ENCODE measurements at places on chromosomes 11 and 22. TPM values are rescaled to one million over a fixed set of nuclear protein-coding genes. Genes with fewer than 3 reads are reported as not detected.

OR4A16 gene
- total RNA-seq: not detected

DNAJB7 gene
- total RNA-seq: not detected

ZNF280B gene
- 1.1 TPM for total RNA-seq

AAMDC gene
- 30.4 TPM for total RNA-seq

GVQW3 gene
- 0.62 TPM for total RNA-seq

MIAT gene
- 0.22 TPM for total RNA-seq

DLG2 gene
- total RNA-seq: 0.23 TPM

MRGPRE gene
- 0.09 TPM for total RNA-seq

APOBEC3G gene
- total RNA-seq: not detected

MOGAT2 gene
- not detected for total RNA-seq

B4GALNT4 gene
- 14.0 TPM for total RNA-seq

C11orf91 gene
- total RNA-seq: 1.2 TPM

TMPRSS13 gene
- not detected for total RNA-seq

SLC5A12 gene
- not detected for total RNA-seq

SLC22A6 gene
- not detected for total RNA-seq

SIPA1 gene
- 17.0 TPM for total RNA-seq

PLEKHA7 gene
- 56.2 TPM for total RNA-seq

MGAT3 gene
- total RNA-seq: 1.4 TPM

C1QTNF4 gene
- 0.09 TPM for total RNA-seq

SLC22A8 gene
- total RNA-seq: not detected
